ENCODE measurements at places on chromosomes 1 and 21.

- no peak for DNase-seq
These were observed 30.0 kb downstream of the LRRC3 start for GRCh38 chr21:44485254-44485793.

DNA sequence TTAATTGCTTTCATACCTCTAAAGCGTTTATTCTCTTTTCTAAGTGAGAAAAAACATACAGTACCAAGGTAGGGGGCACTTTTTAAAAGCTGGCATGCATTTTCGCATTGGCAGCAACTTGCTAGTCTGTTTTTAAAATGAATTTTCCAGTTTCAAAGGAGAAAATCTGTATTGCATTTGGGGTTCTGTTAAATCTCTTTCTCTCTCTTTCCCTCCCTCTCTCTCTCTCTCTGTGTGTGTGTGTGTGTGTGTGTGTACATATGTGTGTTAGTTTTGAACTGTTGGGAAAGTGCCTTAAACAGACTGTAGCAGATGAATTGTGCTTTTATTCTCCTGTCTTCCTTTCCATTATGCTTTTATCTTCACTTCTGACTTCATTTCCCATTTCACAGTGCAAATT lies 7.3 kb downstream of the NIBAN1 start:
- no peak for DNase-seq

DNA sequence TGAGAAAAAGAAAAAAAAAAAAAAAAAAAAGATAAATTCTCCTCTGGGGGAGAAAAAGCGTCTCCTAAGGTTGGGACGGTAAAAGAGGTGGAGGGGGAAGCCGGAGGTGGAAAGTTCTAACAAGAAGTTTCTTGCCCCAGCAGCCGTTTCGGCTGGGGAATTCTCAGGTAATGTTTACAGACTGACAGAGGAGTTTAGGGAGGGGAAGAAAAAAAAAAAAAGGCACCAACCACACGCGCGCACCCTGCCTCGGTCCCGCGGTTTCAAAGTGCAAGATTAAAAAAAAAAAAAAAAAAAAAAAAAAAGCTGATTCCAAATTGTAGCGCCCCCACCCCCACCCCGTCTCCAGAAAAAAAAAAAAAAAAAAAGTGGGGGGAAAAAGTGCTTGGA lies 504 bp downstream of the DHRS3 start:
- DNase-seq = peak; percentile 31

DNA sequence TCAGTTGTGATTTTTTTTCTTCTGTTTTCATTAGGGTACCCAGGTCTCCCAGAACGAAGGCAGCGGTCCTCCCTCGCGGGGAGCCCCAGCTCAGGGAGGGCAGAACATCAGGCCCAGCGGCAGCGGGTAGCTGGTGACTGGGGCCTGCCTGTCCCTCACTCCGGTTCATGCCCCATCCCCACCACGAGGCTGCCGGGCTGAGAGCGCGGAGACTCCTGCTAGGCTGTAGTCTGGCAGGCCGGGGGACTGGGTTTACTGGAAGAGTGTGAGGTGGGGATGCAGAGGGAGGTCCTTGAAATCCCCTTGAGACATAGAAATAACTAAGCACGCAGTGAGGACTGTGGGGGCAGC lies 10.5 kb downstream of the BRINP2 start:
- DNase-seq = no peak

GRCh38 chr1:24795236-24795635 lies 50.0 kb downstream of the CLIC4 start:
- DNase-seq = no peak

DNA sequence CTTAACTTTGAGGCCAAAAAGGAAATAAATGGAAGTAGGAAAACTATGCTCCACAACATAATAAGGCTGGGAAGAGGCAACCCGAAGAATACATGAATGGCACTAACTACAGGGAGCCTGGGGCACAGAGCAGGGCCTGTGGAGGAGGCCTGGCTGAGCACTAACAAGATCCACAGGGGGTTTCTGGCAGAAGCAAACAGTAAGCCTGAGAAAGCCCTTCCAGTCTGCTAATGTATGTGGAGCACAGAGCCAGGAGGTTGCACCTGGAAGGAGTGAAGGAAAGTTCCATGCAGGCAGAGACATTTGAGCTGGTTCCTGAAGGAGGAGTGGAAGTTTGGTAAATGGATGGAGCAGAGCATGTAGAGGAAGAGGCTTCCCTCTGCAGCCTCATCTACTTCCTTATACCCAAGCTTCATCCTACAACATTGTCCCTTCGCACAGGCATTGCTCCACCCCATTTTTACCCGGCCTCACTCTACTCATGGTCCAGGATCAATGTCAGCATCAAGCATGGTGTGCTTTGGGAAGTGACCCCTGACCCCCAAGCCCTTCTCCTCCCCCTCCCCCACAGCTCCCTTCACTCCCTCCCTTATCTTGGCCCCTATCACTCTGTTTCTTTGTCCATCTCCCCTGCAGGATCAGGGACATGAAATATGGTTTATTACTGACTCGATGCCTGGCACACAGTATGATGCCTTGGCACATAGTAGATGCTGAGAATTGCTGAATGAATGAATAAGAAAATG lies 23.3 kb downstream of the SHISA4 start:
- DNase-seq = no peak

DNA sequence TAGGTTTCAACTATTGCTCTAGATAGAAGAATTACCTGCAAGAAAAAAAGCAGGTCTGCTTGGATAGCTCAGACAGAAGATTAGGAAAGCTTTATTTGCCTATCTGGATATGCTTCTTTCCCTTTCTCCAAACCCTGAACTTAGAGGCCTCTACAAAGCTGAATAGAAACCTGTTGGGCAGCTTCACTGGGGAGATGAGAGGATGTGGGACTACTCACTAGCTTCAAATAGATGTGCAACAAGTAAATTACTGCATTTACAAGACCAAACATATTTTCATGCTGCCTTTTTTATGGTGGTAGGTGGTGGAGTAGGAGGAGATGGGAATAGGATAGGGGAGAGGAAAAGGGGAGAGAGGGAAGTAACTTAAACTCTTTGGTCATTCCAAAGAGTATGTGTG lies 6.4 kb downstream of the CLCA2 start:
- DNase-seq = no peak

GRCh38 chr1:201693890-201694607 lies 134.9 kb upstream of the IPO9 start:
- no peak for DNase-seq

DNA sequence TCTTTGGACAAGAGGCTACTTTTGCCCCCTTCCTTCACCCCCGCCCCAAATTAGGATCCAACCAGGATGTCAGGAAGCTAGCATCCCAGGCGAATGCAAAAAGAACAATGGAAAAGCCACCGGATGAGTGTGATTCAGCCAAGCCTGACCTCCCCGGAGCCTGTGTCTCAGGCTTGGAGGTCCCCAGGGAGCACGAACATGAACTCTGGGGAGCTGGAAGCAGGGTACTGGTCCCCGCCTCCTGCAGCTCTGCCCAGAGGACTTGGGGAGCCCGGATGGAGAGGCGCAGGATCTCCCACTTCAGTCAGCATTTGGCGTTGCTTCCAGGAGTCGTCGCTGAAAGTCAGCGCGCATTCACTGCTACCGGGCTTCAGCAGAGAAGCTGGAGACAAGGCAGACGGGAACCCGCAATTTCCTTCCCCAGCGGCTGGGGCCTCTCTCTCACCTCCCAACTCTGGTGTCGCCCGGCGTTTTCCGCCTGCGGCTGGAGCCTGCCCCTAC lies 1.8 kb upstream of the TBX15 start:
- no peak for DNase-seq

DNA sequence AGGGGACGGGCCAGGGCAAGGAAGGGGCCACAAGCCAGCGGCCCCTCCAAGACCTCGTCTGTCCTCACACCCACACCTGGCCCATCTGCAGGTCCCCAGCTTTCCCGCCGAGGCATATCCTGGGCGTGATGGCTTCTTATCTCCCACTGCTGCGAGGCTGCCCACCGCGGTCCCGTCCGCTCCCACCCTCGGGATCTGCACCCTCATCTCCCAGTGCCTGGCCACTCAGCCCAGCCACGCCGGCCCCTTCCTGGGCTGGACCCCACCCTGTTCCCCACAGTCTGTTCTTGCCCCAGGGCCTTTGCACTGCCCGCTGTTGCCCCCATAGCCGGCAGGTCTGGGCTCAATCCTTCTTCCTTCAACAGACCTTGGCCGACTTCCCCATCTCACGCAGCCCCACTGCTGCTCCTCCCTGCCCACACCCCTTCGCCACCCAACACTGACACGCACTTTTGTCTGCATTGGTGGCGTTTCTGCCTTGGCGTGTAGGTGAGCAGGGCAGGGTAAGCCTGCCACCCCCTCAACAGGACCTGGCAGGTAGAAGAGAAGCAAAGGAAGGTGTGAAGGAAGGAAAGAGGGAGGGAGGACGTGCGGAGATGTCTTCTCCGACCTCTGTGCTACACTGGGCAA lies 4.4 kb upstream of the TTC34 start:
- DNase-seq = no peak

DNA sequence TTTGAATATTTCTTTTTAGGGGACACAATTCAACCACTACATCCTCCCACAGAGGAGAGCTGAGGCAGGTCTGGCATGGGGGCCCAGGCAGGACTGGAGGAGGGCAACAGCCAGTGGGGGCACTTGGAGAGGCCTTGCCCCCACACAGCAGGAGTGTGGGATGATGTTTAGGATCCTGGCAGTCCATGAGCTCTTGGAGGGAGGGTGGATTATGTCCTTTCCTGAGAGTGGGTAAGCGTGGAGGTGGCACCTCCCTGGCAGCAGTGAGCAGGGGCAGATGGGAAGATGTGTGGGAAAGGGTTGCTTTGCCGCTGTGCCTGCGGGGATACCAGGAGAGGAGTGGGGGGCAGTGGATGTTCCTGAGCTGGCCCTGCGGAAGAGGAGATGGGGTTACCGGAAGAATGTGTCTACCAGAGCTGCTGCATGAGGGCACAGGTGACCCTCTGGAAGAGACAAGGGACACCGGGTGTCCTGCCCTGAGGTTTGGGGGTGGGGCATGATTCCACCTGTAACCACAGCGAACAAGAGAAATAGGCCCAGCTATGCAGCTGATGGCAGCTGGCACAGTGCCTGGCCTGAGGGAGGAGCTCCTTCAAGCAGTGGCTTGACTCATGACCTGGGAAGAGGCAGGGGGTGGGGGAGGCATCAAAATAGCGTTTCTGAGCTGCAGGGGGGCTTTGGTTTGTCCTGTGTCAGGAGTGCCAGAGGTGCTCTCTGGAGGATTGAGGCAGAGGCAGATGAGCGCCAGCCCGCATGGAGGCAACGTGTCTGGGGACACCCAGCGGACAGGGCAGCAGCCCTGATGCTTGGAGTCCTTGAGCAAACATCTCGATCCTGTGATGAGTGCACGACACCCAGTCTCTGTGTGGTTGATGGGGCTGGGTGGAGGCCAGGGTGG lies 123.9 kb upstream of the TMPRSS2 start:
- no peak for DNase-seq

- no peak for DNase-seq
These were observed 3.2 kb downstream of the SLC2A1 start for GRCh38 chr1:42955311-42956063.

- no peak for DNase-seq
These were observed 142.1 kb downstream of the DHRS3 start for GRCh38 chr1:12475947-12476346.

GRCh38 chr21:45596704-45597318 lies 46.7 kb upstream of the PCBP3 start:
- peak; percentile 84 for DNase-seq

GRCh38 chr1:158998781-158999161 lies 10.9 kb upstream of the IFI16 start:
- DNase-seq = no peak

DNA sequence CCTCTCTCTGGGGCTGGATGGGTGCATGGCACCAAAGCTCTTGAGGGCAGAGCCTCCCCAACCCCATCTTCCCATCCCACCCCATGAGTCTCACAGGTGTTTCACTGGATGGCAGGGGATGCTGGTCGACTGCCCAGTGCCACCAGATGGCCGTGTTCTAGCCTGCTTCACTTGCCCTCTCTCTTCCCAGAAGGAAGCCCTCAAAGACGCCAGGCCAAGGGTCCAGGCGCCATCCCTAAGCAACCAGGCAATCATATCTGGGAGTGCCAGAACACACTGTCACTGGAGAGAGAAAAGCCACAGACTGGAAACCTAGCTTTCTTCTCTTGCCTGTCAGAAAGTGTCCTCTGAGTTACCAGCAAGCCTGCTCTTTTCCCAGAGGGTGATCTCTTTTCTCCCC lies 26.7 kb downstream of the PIGM start:
- DNase-seq = no peak

- no peak for DNase-seq
These were observed 294.9 kb downstream of the LRRIQ3 start for GRCh38 chr1:73903092-73903491.

DNA sequence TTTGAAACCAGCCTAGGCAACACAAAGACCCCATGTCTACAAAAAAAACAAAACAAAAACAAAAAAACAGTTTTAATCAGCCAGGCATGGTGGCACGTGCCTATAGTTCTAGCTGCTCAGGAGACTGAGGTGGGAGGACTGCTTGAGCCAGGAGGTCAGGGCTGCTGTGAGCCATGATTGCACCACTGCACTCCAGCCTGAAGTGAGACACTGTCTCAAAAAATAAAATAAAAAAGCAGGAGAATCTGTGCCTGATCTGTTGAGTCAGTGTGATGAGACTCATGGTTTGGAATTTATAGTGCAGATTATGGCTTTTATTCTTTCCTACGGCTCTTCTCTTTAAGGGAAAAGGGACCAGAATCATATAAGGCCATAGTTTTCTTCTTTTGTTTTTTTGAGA lies 16.5 kb downstream of the TRIT1 start:
- DNase-seq = no peak

DNA sequence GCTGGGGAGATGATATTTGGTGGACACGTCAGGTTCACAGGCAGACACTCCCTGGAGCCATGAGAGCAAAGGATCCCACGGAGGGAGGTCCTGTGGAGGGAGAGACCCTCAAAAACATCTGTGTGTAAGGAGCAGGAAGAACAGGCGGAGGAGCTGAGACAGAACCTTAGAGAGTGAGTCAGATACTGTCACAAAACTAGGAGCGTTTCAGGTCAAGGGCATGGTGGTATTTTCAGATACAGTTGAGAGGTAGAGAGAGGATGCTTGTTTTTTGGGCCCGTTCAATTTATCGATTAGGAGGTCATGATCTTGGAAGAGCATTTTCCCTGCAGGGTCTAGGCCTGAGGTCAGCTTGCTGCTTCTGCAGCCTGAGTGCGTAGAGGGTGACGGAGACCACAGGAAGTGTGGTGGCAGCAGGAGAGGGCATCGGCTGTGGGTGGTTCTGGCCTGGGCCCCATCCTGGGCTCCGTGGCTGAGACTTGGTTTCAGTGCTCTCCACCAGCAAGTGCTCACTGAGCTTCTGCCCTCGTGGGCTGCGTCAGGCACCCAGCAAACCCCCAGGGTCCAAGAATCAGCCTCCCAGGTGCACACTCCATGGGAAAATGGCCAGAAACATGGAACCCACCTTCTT lies 39.9 kb downstream of the SPSB1 start:
- no peak for DNase-seq

DNA sequence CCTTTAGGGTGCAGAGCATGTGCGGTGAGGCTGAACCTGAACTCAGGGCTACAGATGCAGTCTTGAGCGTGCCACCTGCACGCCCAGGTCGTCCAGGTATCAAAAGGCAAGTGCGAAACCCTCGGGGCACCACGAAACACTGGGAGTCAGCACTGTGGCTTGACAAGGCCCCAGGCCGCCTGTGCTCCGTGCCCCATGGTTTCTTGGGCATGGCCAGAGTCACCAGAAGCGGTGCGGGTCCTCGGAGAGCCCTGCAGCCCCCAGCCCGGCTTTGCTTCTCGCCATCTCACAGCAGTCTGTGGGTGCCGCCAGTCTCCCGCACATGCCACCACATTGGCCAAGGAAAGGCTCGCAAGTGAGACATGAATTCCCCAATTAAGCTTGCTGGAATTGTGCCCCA lies 117.3 kb downstream of the PGBD5 start:
- no peak for DNase-seq

- no peak for DNase-seq
These were observed 882.0 kb downstream of the LTN1 start for GRCh38 chr21:28110716-28111115.
